ENCODE measurements at places on chromosomes 6 and 20.

DNA sequence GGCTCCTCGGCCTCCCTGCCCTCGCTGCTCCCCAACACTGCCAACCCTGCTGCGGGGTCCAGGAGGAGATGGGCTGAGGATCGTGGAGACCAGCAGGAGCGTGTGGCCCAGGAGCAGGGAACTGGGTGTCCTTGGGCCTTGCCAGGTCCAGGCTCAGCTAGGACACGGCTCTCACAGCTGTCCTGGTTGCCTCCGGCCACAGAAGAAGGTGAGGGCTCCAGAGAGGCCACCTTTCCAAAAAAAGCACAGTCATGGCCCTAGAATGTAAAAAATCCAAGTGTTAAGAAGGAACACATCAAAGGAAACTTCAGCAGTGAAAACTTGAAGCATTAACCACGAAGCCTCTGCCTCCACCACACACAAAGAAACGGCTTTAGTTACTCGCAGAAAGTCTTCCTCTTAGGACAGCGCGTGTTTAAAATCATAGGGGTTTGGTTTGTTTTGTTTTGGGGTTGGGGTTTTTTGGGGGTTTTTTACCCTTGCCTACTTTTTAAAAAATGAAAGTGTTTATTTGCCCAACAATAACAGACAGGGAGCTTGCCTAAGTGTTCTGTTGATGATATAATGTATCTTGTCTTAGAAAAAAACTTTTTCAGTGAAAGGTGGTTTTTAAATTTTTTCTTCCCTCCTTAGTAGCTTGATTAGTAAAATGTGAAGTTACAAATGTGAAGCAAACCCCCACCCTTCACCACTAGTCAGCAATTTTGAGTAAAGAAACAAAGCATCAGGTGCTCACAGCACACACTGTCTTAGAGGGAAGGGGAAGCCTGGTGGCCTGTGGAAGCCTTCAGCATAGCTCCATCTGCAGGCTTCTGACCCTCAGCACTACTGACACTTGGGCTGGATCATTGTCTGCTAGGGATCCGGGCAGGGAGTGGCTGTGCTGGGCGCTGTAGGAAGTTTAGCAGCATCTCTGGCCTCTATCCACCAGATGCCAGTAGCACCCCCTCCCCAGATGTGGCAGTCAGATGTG, 60.0 kb downstream of the PTPN1 start:
- no peak for DNase-seq

GRCh38 chr20:43937591-43937990, 22.9 kb downstream of the TOX2 start:
- DNase-seq, result no peak

GRCh38 chr20:14113416-14113815, 118.1 kb downstream of the MACROD2 start:
- DNase-seq, result no peak

- DNase-seq, result no peak
These were observed 63.5 kb downstream of the TRMT6 start for GRCh38 chr20:5886788-5887187.

- DNase-seq, result no peak
These were observed 40.2 kb upstream of the SAMHD1 start for GRCh38 chr20:36991703-36992102.

GRCh38 chr6:69018906-69019305, 383.8 kb downstream of the ADGRB3 start:
- no peak for DNase-seq

DNA sequence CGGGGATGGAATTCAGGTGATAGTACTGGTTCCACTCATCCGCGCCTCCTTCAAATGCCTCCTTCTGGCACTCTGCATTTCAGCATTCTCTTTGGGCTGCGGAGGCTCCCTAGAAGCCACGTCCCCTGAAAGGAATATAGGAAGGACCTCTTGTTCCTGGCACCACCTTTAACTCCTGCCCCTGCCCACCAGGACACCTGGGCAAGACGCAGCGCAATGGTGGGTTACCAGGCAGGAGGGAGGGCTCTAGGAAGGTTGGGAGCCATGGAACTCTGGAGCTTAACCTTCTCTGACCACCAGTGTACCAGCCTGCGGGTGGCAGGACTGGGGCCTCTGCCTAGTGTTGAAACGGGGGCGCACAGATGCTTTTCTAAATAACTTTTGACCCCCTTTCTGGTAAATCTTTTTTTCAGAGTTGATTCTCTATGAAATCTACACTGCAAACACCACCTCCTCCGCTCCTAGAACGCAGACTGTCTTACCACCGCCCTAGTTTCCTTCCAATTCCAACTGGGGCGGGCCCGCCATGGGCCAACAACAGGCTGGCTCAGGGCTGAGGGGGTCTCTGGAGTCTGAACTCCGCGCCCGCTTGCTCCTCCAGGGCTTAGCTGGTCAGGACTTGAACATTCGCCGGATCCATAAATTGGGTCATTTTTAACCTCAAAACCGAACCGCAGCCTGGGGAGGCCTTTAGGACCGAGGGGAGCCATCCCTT, 871 bp upstream of the SYNDIG1 start:
- no peak for DNase-seq

DNA sequence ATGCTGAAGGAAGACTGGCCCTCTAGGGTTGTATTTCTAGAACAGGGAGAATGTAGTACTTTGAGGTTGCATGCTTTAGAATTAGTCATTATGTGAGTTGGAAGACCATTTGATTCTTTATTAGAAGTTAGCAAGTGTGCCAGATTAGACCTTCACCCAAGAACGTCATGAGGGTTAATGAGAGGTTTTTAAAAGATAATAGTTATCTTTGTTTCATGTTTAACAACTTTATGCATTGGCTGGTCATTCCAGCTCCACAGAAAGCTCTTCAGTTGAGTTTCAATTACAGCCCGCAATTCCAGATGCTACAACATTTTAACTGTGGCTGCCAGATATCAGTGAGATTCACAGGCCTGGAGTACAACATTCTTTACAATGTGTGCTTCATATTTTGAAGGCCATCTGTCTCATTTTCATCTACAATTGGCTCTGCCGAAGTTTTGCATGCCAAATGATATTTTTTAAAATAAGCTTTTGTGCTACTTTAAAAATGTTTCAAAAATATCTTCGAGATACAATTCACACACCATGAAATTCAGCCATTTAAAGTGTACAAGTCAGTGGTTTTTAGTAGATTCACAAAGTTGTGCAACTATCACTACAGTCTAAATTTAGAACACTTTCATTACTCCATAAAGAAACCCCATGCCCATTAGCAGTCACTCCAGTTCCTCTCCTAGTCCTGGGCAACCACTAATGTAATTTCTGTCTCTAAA, 61.1 kb upstream of the FBXO30 start:
- DNase-seq, result no peak

- DNase-seq, result peak; percentile 28
These were observed 34.0 kb upstream of the TRAM2 start for GRCh38 chr6:52610745-52611355.

DNA sequence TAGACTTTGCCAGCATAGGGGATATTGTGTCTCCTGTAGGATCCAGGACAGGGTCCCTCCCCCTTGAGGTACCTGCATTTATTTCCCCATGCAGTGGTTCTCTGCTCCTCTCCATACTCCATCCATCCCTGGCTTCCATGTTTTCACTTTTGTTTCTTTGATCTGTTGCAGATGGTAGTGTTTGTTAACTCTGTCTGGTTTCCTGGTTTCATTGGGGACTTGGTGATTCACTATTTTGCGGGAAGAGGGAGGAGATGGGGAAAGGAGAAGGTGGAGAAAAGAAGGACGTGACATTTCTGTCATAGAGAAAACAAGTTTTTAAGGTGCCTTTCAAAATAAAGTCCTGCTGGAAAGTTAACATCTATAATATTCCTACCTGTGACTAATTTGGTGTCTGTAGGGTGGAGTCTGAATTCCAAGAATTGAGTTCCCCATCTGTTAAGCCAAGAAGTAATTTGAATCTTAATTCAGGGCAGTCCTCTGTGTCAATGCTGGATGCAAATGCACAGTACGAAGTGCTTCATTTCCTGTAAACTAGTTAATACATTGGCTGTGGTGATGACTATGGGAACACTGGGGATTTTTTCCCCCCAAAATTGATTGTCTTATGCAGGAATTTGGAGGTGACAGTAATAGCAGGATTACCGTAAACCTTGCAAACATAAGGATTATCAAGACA, 6.9 kb upstream of the RNF144B start:
- DNase-seq, result no peak

DNA sequence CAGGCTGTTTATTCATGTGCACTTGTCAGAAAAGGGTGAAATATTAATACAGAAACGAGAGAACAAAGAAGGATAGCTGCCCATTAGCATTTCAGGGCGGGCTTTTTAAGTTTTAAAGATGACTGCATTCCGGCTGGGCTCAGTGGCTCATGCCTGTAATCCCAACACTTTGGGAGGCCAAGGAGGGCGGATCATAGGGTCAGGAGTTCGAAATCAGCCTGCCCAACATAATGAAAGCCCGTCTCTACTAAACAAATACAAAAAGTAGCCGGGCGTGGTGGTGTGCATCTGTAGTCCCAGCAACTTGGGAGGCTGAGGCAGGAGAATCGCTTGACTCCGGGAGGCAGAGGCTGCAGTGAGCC, 130.5 kb downstream of the HFE start:
- DNase-seq, result no peak

- DNase-seq, result no peak
These were observed 63.1 kb downstream of the TTI1 start for GRCh38 chr20:37969949-37970855.

DNA sequence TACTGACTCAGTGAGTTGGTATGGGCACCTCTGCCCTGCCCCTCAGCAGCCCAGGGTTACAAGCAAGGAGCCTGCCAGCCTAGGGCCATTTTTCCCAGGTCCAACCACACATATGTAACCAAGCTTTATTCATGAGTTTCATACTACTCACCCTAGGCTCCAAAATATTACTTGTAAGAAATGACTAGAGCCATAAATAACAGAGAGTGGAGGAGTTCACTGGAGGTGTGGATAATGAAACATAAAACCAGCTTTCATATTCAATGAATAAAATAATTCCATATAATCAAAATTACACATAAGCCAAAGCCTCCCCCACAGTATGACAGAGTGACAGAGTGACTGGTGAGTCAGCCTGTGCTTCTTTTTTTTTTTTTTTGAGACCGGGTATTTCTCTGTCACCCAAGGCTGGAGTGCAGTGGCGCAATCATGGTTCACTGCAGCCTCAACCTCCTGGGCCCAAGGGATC, 229.8 kb upstream of the SASH1 start:
- DNase-seq, result no peak

GRCh38 chr6:6368040-6368683, 47.7 kb upstream of the F13A1 start:
- no peak for DNase-seq

GRCh38 chr20:63978319-63979228, 868 bp downstream of the SAMD10 start:
- DNase-seq, result no peak

DNA sequence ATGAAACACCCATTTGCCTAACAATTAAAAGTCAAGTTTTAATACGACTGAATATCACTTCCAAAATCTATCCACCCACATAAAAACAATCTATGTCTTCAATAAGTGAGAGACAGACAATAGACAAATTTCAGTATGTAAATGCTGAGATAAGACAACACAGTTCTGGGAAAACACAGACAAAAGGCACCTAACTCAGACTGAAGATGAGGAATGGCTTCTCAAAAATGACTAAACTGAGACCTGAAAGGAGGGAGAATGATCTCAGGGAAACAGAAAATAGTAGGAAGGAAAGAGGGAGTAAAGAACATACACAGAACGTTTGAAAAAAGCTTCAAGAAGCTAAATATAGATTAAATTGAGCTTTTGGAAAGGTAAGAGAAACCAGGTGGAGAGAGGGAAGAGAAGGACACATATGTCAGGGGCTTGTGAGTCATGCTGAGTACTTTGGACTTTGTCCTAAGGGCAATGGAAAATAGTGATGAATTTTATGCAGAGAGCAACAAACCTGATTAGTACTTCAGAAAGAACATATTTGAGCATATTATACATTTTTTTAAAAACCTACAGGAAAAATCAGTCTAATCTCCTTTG, 16.1 kb downstream of the LMBRD1 start:
- DNase-seq, result no peak

All from GM04503 (cell line).